ENCODE measurements at places on chromosomes 1 and 21.

DNA sequence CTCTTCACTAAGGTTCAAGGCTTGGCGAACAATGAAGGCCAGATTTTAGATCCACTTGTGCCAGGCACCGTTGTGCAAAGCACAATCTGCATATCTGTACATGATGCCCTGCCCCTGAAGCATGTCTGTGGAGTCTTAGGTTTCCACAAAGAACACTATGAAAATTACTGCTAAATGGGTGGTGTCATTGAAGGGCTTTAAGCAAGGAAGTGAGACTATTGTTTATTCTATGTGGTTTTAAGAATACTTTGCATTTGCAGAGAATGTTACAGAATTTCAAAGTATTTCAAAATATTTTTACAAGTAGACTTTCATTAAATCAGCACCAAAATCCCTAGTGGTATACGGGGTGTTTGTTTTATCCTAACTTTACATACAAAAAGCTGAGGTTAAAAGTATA is 8.8 kb downstream of the TSEN15 start:
- no peak for DNase-seq

DNA sequence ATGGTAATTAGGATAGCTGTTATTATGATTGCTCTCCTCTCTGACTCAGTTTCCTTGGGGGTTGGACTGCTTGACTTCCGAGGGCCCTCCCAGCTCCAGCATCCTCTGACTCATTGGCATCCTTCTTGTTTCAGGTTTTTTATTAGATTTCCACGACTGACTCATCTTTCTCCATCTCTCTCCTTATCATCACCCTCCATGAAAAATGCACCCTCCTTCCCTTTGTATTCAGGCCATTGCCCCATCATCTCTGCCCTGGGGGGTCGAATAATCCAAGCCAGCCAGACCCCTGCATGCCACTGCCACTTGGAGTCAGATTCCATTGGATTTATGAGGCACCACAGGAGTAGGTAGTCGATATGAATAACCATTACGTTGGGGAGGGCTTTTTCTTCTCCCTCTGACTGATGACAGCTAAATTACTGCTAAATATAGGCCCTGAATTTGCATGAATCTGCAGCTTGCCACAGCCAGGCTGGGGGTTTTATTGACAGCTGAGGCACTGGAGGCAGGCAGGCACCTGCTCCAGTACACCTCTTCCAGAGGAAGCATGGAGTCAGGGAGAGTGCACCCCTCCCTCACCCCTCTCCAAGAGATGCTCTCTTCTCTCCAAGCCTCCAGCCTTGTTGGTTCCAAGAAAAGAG is 91.7 kb downstream of the C1orf94 start:
- DNase-seq: no peak

DNA sequence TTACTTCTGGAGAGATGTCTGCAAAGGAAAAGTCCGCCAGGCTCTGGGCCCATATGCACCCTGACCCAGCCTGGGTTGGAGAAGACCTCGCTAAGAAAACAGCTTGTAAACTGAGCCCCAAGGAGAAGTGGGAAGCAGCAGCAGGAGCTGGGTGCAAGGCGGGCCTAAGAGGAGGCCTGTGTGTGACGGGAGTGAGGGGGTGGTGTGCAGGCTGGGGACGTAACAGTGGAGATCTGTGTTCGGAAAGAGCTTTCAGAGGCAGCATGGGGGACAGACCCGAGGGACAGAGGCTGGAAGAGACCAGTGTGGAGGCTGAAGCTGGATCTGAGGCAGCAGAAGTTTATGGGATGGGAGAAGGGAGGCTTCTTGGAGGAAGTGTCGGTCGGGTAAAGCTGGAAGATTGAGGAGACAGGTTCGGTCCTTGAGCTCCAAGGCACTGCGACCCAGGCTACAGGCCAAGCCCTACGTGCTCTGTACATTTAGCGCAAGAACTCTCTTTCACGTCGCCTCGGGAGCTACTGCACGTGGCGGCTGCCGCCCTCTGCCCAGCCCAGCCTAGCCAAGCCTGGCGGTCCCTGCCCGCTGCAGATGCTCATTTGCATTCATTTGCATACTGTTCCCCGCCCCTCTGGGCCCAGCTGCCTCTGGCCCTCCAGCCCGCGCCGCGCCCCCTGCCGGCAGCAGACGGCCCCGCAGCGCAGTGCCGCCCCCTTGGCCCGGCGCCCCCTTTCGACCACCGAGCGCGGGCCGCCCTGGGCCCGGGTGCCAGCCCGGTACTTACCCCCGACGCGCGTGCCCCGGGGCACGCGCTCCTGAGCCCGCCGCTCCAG is 6.3 kb downstream of the HPCA start:
- DNase-seq: no peak

DNA sequence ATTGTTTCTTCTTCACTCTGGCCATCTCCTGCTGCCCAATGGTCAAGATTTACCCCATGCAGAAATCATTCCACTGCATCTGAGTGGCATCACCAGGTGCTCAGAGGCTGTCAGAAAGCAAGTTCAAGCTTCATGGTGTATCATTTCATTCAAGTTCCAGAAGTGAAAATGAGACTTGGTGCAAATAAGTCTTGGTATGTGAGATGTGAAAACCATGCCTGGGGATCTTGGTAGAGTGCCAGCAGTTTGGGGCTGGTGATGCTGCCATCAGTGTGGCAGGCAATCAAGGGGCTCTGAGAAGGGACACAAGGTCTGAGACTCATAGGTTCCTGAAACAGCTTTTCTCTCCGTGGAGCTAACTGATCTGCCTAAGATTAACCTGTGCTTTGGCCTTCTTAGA is 52.0 kb downstream of the CD2 start:
- DNase-seq: no peak

GRCh38 chr1:60103186-60103585 is 29.6 kb upstream of the C1orf87 start:
- DNase-seq: no peak

DNA sequence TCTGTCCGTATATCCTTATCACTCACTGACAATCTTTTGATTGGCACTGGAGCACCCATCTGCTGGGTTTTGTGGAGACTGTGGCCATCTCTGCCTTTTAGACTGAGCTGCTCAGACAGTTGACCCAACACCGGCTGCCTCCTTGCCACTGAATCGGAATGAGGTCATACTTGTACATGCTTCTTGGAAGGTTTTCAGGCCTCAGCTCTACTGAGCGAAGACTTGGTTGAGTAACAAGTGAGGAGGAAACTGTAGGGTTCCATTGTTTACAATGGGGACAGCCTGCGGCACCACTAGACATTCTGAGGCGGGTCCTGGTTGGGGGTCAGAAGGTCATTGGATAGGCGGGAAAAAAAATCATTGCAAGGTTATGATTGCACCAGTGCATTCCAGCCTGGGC is 320.3 kb downstream of the KIF26B start:
- DNase-seq: no peak

Data from HuH-7.5 (cell line).